Stimulated activated CD4-positive, alpha-beta T cell treated with anti-CD3 and anti-CD28 coated beads, Interleukin-12 subunit alpha, Interleukin-12 subunit beta, amount 100 ng/mL, for 4 hours (primary cell): ENCODE measurements at places on chromosomes 3 and 15.

GRCh38 chr15:101615986-101616848 is 36.0 kb downstream of the TM2D3 start:
- DNase-seq: no peak

- no peak for DNase-seq
Measured at GRCh38 chr15:69562564-69562963, 109.9 kb downstream of the RPLP1 start.

DNA sequence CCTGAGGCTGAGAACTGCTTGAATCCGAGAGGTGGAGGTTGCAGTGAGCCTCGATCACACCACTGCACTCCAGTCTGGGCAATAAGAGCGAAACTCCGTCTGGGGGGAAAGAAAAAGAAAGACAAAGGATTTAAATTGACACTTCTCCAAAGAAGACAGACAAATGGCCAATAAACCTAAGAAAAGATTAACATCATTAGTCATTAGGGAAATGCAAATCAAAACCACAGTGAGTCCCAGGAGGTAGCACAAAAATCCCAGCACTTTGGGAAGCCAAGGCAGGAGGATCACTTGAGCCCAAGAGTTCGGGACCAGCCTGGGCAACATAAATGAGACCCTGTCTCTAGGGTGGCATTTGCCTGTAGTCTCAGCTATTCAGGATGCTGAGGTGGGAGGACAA is 12.6 kb downstream of the CLPX start:
- DNase-seq: no peak

- DNase-seq: no peak
Measured at GRCh38 chr3:138492980-138493675, 58.7 kb downstream of the ESYT3 start.

- no peak for DNase-seq
Measured at GRCh38 chr15:48800811-48801455, 9.9 kb downstream of the CEP152 start.

DNA sequence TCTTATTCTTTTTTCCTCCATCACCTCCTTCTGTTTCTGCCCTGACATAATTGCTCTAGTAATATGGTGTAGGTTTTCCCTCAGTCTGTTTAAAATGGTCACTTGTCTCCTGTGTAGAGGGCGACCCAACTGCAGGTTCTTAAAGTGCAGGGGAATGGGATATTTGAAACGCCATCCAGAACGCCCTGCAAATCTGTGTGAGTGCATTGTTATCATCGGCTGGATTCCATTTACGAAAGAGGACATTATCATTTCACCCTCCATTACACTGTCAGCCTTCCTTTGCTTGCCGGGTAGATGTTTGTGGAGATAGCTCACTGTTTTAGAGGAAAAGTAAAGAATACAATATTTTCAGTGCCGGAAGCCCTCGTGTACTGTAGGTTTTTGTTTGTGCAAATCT is 354.0 kb downstream of the LRTM1 start:
- DNase-seq: no peak

- DNase-seq: peak; percentile 62
Measured at GRCh38 chr3:71583566-71584393, at the start of gene FOXP1. TSS of gene FOXP1 (minus strand) at chr3:71583728. CDS start at chr3:71198381, 385,347 bp downstream.

DNA sequence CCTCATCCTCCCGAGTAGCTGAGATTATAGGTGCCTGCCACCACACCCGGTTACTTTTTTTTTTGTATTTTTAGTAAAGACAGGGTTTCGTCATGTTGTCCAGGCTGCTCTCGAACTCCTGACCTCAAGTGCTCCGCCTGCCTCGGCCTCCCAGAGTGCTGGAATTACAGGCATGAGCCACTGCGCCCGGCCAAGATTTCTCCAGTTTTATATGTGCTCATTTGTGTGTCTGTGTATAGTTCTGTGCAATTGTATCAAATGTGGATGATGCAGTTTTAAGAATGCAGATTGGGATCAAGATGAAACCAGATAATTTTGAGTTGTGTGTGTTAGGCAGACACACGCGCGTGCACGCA is 68.3 kb downstream of the SLCO3A1 start:
- no peak for DNase-seq

DNA sequence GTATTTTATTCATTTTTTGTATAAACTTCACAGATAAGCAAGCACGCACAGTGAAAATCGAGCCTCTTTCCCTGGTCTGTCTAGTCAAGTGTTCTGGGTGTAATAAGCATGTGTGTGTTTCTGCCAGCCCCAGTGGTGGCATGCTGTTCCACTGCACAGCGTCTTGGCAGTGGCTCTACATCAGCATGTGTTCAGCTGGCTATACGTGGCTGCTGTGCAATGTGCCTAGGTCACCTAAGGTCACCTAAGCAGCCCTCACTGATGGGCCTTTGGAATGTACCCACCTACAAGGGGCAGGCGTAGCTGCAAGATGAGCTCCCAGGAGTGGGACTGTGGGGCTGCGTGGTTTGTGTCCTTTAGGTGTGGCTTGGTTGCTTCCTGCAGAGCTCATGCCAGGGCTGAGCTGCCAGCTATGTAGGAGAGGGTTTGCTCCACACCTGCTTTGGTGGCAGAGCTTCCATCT is 4.9 kb downstream of the LIMD1 start:
- no peak for DNase-seq

DNA sequence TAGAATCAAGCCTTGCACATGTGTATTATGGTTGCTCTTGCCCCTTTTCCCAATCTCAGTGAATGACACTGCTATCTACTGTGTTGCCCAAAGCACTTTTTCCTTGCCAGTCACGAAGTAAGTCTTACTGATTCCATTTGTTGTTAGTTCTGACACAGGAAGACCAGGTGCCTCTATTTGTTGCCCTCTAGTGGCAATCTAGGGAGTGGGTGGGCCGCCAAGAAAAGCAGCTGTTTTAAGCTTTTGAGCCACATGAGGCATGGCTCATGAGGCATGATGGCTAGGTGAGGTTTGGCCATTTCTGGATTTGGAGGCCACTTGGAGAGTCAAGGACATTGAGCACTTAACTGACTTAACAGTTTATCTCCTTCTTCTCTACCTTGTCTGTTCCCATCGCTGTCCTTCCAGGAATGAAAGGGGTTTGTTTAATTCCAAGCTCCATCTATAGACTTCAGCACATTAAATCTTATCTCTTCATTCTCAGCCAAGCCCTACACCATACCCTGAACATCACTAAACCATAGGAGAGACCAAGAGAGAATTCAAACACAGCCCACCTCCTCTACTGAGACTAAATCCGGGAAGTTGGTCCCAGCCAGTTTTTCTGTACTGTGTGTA is 103.1 kb downstream of the HCN4 start:
- DNase-seq: peak; percentile 26

DNA sequence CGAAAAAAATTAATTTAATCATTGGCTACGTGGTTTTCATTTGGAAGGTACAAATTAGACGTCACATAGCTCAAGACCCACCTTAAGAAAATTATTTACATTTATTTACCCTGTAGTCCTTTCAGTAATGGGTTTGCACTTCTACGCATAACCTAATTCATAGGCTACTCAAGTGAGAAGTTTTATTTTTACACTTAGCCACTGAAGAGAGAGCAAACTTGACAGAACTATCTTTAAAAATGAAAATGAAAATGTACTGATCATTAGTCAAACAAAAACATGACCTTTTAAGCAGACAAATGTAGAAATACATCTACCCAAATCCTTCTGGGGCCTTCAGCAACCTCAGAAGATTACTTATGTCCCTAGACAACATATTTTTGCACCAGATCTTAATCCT is 269.4 kb upstream of the TTC14 start:
- DNase-seq: no peak

GRCh38 chr3:168139947-168140346 is 44.2 kb upstream of the GOLIM4 start:
- DNase-seq: no peak

DNA sequence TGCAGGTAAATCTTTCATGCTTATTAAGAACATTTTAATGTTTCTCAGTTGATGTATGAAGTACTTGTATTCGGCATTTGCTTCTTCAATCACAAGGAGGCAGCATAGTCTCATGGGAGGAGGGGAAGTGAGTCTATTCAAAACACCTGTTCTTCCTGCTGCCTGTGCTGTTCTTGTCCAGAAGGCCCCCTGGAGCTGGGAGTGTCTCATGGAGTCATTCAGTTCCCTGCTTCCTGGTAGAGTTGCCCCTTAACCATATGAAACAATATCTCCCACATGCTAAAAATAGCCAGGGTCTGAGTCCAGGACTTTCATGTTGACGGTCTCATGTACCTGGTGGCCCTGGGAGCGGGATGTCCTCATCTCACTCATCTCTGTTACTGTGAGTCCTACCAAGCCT is 15.5 kb upstream of the PPP1R2 start:
- DNase-seq: no peak

DNA sequence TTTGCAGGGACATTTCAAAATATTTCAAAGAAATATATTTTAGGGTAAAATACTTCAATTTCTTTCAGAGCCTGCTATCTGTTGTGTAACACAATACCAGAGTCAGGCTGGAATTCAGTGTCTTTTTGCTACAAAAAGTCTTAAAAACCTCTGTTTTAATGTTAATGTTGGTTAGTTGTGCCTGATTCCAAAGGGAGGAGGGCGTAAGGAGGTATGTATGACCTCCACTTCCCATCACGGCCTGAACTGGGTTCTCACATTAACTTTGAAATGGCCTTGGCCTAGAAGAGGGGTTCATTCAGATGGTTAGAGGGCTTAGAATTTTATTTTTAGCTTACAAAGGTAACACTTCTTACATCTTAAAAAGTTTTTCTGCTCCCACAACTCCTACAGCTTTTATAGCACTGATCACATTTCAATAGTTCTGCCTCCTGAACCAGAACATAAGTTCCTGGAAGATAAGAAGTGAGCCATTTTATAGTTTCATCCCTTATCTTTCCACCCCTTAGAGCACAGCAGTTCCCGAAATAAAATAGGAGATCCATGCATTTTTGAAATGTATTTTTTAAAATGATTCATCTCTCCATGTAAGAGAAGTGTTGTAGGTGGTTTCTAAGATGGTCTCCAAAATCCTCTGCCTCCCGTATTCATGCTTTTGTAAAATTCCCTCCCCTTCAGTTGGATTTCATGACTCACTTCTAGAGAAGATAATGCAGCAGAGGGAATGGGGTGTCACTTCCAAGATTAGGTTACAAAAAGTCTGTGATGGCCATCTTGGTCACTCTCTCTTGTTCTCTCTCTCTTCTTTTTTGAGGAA is 543.1 kb upstream of the NECTIN3 start:
- no peak for DNase-seq

GRCh38 chr3:13234666-13235065 is 161.4 kb upstream of the IQSEC1 start:
- no peak for DNase-seq

DNA sequence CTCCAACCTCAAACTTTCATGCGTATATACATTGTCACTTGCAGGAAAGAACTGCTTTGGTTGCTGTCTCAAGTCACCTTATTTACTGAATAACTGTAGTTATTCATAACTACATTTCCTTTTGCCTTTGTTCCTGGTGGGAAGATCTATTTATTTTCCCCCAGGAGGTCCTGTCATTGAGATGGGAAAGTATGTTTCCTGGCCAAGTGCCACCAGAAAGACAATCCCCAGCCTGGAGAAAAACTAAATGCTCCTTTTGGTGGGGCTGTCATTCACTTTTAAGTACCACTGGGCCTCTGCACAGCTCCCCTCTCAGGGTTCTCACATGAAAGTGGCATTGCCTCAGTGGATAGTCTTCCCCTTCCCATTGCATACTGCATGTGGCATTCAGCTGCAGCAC is 59.8 kb downstream of the LRRC3B start:
- DNase-seq: no peak

DNA sequence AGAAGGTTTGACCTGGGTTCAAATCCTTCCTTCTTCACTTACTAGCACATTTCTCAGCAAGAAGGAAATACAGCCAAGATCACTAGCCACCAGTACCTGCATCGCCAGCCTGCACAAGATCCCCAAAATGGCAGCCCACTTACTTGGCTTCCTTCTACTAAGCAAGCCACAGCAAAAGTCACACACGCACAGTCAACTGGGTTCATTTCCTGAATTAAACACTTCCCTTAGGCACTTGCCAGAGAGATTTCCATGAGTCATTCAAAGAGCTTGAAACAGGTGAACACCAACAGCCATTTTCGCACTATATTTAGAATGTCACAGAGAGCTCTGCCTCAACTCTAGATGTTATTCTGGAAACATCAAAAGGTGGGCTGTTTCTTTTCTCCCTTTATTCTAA is 42.6 kb downstream of the MGLL start:
- DNase-seq: no peak
